ENCODE measurements at places on chromosomes 2 and 18. TPM values are rescaled to one million over a fixed set of nuclear protein-coding genes. Genes with fewer than 3 reads are reported as not detected.

DNA sequence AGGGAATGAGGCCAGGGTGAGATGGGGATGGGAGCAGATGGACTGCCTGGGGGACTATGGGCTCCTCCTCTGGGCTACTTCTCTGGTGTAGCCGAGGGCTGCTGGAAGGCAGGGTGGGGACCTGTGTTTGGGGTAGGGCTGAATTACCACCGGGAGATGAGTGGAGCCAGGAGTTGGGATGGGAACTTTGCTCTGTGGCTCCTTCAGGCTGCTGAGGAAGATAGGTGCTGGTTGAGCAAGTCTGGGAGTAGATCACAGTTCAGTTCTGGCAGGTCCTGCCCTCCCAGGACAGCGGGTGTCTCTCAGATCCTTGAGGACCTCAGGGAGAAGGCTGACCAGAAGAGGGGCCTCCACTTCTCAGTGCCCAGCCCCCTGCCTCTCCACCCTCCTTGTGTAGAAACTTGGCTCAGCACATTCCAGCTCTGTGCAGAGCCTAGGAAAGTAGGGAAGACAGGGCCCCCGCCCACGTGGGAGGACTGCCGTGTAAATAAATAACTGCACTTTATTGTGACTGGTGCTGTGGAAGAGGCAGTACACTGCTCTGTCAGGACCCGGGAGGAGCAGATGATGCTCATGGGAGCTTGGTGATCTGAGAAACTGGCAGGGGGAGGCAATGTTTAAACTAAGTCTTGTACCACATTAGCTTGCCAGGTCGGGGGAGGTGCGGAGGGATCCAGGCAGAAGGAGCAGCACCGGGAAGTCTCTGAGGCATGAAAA lies 15.3 kb downstream of the TET3 start:
- peaks cover 75% of the 10 kb centered on the region for H3K4me1 ChIP-seq
- no peak overlapping the region for H3K4me3 ChIP-seq
- H3K27ac ChIP-seq: no peak overlapping the region
- H3K36me3 ChIP-seq: peaks cover 3% of the 10 kb centered on the region

GRCh38 chr2:9099341-9099751 lies 95.9 kb upstream of the MBOAT2 start:
- DNase-seq: no peak
- peaks cover 39% of the 10 kb centered on the region for H3K27me3 ChIP-seq

DNA sequence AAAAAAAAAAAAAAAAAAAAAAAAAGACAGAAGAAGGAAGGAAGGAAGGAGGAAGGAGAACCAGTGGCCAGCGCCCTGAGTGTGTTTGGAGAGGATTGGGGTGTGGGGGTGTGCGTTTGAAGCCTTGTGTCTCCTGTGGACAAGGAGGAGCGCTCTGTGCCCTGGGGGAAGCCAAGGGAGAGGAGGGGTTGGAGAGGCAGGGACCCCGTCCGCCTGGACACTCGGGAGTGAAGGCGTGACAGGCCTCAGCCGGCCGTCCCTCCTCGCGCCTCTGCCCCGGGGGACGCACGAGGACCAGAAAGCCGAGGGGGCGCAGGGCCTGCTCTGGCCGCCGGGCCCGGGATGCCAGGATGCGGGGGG lies 44.9 kb downstream of the SERTAD2 start:
- peaks cover 4% of the 10 kb centered on the region for H3K27me3 ChIP-seq
- no peak for DNase-seq
- H3K36me3 ChIP-seq: no peaks in the 10 kb centered on the region
- H3K27ac ChIP-seq: no peak overlapping the region
- peak overlapping the region; percentile 49 for H3K4me3 ChIP-seq

DNA sequence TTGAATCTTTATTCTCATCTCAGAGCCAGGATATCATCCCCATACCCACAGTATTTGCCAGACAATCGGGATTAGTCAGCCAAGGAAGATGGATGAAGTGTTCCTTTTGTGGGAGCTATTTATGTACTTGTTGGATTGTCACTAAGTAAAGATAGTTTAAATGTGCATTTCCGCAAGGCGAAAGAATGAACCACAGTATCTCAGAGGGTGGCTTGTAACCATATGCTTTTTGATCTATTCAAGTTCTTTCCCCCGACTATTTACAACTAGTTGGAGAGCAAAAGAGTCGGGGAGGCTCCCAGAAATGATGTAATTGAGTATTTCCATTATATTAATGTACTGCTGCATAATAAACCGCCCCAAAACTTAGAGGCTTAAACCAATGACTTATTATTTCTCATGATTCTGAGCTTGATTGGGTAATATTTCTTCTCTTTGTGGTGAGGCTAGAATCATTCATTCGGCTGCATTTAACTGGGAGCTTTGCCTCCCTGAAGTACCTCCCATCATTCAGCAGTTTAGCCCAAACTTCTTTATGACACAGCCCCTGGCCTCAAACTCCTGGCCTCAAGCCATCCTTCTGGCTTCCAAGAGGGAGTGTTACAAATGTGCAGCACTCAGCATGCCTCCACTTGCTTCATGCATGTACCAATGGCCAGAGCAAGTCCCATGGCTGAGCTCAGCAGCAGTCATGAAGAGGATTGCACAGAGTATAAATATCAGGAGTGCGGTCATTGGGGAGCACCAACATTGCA lies 423.7 kb downstream of the METTL4 start:
- peaks cover 3% of the 10 kb centered on the region for H3K27me3 ChIP-seq
- H3K4me1 ChIP-seq: no peaks in the 10 kb centered on the region
- no peak overlapping the region for H3K27ac ChIP-seq

GRCh38 chr2:62774555-62775366 lies 69.2 kb downstream of the EHBP1 start:
- no peaks in the 10 kb centered on the region for H3K27me3 ChIP-seq
- H3K27ac ChIP-seq: no peak overlapping the region
- peak; percentile 61 for DNase-seq
- H3K4me1 ChIP-seq: no peaks in the 10 kb centered on the region
- no peaks in the 10 kb centered on the region for H3K36me3 ChIP-seq
- no peak overlapping the region for H3K4me3 ChIP-seq

DNA sequence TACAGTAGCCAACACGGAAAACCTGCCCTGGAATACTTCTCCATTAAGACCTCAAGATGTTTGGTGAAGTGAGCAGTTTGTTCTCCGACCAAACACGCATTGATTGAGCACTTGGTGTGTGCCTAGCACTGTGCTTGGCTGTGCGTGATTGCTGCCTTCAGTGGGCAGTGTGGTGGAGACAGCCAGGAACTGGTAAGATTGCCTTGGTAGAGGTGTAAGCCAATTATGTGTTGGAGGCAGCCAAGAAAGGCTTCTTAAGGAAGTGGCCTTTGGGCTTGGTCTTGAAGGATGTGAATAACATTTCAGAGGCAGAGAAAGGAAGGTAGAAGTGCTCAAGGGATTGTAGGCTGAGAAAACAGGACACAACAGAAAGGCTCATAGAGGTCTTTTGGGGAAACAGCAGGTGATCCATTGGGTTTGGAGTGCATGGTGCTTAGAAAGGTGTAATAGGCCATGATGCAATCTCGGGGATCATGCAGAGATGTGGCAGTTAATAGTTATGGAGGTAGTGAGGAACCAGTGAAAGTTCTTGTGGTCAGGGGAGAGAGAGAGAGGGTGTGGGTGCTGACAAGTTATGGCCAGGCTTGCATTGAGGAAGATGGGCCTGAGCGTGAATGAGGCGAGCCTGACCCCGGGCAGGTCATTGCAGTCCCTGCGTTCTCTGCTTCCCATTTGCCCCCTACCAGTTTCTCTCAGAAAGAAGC lies 6.3 kb downstream of the B3GNT2 start:
- no peak overlapping the region for H3K4me3 ChIP-seq
- H3K4me1 ChIP-seq: peaks cover 72% of the 10 kb centered on the region
- no peak for DNase-seq
- H3K36me3 ChIP-seq: no peaks in the 10 kb centered on the region
- peak overlapping the region; percentile 4 for H3K27ac ChIP-seq
- H3K27me3 ChIP-seq: no peaks in the 10 kb centered on the region

DNA sequence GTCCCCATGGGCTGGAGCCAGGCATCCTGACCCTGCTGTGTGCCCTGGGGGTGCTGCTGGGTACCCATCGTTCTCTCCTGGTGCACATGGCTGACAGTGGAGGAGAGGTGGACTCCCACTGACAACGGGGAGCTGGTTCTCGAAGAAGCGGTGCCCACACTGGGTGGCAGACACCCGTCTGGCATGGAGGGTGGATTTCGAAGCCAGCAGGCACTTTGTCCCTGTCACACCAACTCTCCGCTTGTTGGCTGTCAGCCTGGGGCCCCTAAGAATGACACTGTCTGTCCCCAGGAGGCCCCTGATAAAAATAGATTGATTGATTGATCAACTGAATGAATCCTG lies 55.4 kb downstream of the RTP5 start:
- H3K36me3 ChIP-seq: peaks cover 2% of the 10 kb centered on the region
- no peak for DNase-seq
- no peaks in the 10 kb centered on the region for H3K27me3 ChIP-seq
- no peak overlapping the region for H3K27ac ChIP-seq
- no peak overlapping the region for H3K4me3 ChIP-seq
- peaks cover 2% of the 10 kb centered on the region for H3K4me1 ChIP-seq

DNA sequence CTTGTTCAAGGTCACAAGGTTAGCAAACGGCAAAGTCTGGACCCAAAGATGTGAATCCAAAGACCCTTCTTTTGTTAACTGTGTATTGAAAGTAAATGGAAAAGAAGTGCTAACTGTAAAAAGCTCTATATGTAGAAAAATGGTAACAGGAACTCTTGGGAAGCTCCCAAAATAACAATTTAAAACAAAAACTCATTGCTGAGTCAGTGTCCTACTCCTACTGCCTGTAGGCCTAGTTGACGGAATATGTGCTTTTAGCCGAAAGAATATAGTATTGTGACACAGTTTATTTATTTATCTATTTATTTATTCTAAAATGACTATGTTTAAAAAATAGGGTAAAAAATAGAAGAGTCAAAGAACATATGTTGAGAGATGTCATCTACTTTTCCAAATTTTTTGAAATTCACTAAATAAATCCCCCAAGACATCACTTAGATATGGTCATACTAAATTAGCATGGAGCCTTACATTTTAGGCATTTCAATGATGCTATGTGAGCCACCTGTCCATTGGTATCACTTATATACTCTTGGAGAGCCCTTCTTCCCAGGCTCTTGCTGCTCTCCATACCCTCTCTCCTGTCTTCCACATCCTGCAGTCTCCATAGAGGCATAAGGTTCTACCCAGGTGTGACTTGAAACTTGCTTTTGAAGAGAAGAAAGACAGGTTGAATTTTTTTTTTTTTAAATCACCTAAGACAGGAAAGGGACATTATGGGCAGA lies 13.7 kb downstream of the COL5A2 start:
- H3K27me3 ChIP-seq: no peaks in the 10 kb centered on the region
- no peaks in the 10 kb centered on the region for H3K36me3 ChIP-seq
- no peaks in the 10 kb centered on the region for H3K4me1 ChIP-seq
- H3K4me3 ChIP-seq: no peak overlapping the region
- no peak for DNase-seq

- H3K4me1 ChIP-seq: no peaks in the 10 kb centered on the region
- no peaks in the 10 kb centered on the region for H3K36me3 ChIP-seq
- H3K4me3 ChIP-seq: no peak overlapping the region
- no peaks in the 10 kb centered on the region for H3K27me3 ChIP-seq
- DNase-seq: no peak
Measured at GRCh38 chr18:7793100-7793499, 226.0 kb downstream of the PTPRM start.

- no peaks in the 10 kb centered on the region for H3K27me3 ChIP-seq
- no peaks in the 10 kb centered on the region for H3K36me3 ChIP-seq
- DNase-seq: no peak
- H3K27ac ChIP-seq: no peak overlapping the region
- no peaks in the 10 kb centered on the region for H3K4me1 ChIP-seq
Measured at GRCh38 chr2:225497166-225497565, 97.7 kb downstream of the NYAP2 start.

GRCh38 chr2:158967114-158967730 lies 1.2 kb upstream of the TANC1 start:
- no peak for DNase-seq
- no peak overlapping the region for H3K4me3 ChIP-seq
- H3K4me1 ChIP-seq: peaks cover 23% of the 10 kb centered on the region
- no peak overlapping the region for H3K27ac ChIP-seq
- H3K27me3 ChIP-seq: no peaks in the 10 kb centered on the region
- no peaks in the 10 kb centered on the region for H3K36me3 ChIP-seq

- no peak for DNase-seq
- no peaks in the 10 kb centered on the region for H3K4me1 ChIP-seq
- no peak overlapping the region for H3K4me3 ChIP-seq
- H3K36me3 ChIP-seq: no peaks in the 10 kb centered on the region
Measured at GRCh38 chr2:163182764-163183354, 344.3 kb upstream of the KCNH7 start.

DNA sequence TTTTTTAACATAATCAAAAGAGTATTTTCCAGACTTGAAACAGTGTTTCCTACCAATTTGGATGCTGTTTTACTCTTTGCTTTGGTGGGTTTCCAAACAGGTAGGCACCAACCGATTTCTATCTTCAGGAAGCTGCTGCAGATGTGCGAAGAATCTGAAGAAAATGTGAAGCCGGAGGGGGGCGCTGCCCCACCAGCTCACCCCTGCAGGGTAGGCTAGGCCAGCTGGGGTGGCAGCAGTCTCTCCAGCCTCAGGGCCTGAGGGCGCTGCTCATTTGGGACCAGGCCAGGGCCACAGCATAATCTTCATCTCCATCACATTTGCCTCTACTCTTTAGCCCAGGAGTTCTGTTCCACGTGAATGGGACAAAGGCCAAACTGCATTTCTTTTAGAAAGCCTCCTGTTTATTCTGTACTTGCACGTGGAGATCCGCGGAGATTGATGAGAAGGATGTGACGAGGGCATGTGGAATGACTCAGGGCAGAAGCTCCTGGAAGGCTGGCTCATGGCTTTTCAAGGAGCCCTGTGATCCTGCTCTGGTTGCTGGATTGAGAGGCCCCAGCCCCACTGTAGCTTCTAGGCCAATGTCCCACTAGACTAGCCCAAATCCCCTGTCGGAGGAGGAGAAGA lies 84.2 kb upstream of the FAM136A start:
- H3K27me3 ChIP-seq: no peaks in the 10 kb centered on the region
- no peak overlapping the region for H3K27ac ChIP-seq
- DNase-seq: no peak
- no peak overlapping the region for H3K4me3 ChIP-seq

- H3K4me3 ChIP-seq: peak overlapping the region; percentile 38
- H3K27me3 ChIP-seq: peaks cover 42% of the 10 kb centered on the region
- no peaks in the 10 kb centered on the region for H3K4me1 ChIP-seq
- no peak overlapping the region for H3K27ac ChIP-seq
- DNase-seq: no peak
Measured at GRCh38 chr2:238974501-238975166, 126.7 kb downstream of the TWIST2 start.

DNA sequence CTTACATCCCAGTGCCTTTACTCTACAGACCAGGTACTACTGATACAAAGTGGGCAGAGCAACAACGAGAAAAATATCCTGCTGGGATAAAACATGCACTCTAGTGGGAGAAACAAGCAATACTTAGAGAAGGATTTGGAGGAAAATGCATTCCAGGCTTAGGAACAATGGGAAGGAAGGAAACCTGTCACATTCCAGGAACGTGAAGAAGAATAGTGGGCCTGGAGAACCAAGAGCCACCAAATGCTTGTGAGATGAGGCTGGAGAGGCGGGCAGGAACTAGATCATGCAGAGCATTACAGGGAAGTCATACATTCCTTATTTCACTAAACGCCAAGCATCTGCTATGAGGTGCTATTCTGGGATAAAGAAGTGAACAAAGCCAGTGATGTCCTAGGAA lies 342.3 kb downstream of the DCC start:
- H3K36me3 ChIP-seq: no peaks in the 10 kb centered on the region
- H3K4me1 ChIP-seq: no peaks in the 10 kb centered on the region
- no peak overlapping the region for H3K27ac ChIP-seq
- H3K4me3 ChIP-seq: no peak overlapping the region

CFAP221 gene
- total RNA-seq: not detected

GCG gene
- not detected for total RNA-seq

CNTNAP5 gene
- not detected for total RNA-seq

ANKRD29 gene
- 0.48 TPM for total RNA-seq

Data from T-cell (primary cell).